Kidney (tissue), 22 donors: ENCODE measurements at places on chromosomes 13 and 19.
A peak's percentile ranks its signal among the peaks of the same experiment; 100 is the strongest.

DNA sequence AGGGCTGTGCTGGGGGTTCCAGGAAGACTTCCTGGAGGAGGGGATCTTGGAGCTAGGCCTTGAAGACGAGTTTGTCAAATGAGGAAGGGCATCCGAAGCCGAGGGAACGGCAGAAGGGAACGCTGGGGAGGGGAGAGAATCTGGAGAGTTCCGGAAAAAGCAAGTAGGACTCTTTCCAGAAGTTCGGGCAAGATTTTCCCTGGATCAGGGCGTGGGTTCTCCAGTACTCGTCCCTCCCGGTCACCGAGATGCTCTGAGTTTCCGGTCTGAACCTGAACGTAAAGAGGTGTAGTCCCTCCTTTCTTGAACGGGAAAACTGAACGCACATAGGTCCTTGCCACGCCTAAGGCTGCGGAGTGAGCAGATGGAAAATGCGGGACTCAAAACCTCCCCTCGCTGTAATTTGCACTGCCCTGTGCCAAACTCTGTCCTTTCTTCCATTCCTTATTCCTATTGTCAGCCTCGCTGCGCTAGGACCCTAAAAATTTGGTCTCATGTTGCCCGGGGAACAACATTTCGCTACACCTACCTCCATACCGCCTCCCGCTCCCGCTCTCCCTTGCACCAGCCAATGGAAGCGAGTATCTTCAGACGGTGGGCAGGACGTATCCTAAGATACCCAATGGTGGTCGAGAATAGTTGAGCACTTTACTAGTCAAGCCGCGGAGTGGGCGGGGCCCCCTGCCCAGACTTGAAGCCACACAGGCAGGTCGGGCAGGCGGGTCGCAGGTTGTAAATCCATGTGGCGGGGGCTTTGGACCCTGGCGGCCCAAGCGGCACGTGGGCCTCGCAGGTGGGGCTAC, at the start of gene GTPBP3:
GTPBP3 (plus strand) TSS at position 682 of the 803 bp plus-strand sequence; CDS start at position 741, 59 bp downstream.
- DNase-seq = peak; percentile 99

DNA sequence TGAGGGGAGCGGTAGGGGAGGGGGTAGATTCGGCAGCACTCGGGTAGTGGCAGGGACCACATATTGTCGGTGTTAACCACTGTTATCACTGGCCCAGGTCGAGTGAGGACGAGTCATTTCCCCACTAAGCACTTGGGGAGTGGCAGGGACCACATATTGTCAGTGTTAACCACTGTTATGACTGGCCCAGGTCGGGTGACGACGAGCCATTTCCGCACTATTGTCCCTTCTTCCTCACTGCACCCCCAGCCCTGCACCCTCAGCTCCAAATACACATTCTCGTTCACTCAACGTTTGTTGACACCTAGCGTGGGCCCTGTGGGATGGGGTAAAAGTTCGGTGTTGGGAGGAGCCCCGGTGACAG, 467 bp upstream of the CLN5 start:
- peak; percentile 79 for DNase-seq

GRCh38 chr19:16146112-16146511, 2.6 kb downstream of the HSH2D start:
- no peak for DNase-seq

- DNase-seq = no peak
These were observed 8.6 kb downstream of the GTF2F1 start for GRCh38 chr19:6384381-6384780.

DNA sequence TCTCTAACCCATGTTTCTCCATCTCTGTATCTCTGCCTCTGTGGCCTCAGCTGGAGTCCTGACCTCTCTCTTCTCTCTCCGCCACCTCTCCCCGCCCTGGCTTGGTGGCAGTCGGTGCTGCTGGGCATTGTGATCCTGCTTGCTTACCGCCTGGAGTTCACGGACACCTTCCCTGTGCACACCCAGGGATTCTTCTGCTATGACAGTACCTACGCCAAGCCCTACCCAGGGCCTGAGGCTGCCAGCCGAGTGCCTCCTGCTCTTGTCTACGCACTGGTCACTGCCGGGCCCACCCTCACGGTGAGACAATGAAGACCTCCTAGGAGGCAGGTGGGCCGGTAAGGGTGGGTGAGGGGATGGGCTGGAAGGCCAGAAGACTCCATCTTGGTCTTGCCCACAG, 4.2 kb downstream of the PLPPR2 start:
- DNase-seq = no peak

GRCh38 chr19:18677156-18677555, 6.3 kb upstream of the CRTC1 start:
- DNase-seq = no peak

- no peak for DNase-seq
These were observed 17.9 kb upstream of the OR10H5 start for GRCh38 chr19:15769586-15769985.

GRCh38 chr19:54606891-54607784, 13.7 kb downstream of the LILRA1 start:
- no peak for DNase-seq
